Adrenal gland (tissue), 19 donors: ENCODE measurements at places on chromosomes 4 and X. TPM values are rescaled to one million over a fixed set of nuclear protein-coding genes. Genes with fewer than 3 reads are reported as not detected.
A peak's percentile ranks its signal among the peaks of the same experiment; 100 is the strongest.

GRCh38 chr4:26787461-26788340, 72.9 kb upstream of the STIM2 start:
- peak; percentile 63 for DNase-seq

PDGFRA gene
- polyA plus RNA-seq: 62.4 TPM

DNA sequence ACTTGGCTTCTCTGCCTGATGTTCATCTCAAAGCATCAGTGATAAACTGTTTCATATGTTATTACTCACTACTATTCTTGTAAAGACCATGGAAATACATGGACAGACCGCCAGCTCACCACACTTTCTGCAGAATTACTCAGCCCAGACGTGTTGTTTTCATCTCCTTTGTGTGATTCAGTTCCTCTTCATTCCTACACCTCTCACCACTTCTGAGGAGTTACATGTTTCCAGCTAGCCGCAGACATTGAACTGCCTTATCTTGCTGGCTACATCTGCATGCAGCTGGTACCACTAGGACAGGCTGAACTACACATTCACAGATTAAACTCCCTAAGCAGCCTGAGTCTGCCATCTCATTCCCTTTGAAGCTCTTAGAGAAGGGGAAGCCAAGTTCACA, 443.2 kb upstream of the FGF16 start:
- no peak for DNase-seq

GRCh38 chrX:45233531-45233930, 32.9 kb upstream of the DIPK2B start:
- DNase-seq: no peak

GPC4 gene
- polyA plus RNA-seq: 19.2 TPM

- no peak for DNase-seq
These were observed 123.9 kb downstream of the MID1 start for GRCh38 chrX:10496345-10496965.

HS3ST1 gene
- 1.5 TPM for polyA plus RNA-seq
